ENCODE measurements at places on chromosomes 7 and 10.

GRCh38 chr7:24709585-24710360 lies 47.5 kb downstream of the GSDME start:
- no peak for DNase-seq

GRCh38 chr7:90896458-90896857 lies 300.3 kb downstream of the CDK14 start:
- no peak for DNase-seq

DNA sequence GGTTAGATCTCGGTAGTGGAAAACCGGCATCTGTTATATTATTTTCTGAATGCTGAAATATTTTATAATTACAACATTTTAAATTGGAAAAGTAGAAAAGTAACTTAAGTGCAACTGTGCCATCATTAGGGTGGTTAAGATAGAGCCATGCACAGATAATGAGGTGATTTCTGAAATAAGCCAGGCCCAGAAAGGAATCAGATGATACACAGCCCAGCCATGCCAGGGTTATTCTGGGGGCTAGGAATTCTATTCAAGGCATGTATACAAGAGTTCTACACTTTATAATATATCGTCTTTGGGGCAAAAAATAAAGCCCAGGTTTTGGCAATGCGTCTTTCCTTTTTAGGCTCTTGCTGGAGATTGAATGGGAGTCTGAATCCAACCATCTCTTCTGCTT lies 128.7 kb downstream of the ITGB8 start:
- DNase-seq: no peak

GRCh38 chr10:23358357-23358756 lies 13.8 kb upstream of the C10orf67 start:
- DNase-seq: no peak
